Neuronal stem cell (in vitro differentiated cells): ENCODE measurements at places on chromosomes 2 and 18.

GRCh38 chr2:39772086-39772811 is 6.8 kb downstream of the THUMPD2 start:
- no peak for DNase-seq

DNA sequence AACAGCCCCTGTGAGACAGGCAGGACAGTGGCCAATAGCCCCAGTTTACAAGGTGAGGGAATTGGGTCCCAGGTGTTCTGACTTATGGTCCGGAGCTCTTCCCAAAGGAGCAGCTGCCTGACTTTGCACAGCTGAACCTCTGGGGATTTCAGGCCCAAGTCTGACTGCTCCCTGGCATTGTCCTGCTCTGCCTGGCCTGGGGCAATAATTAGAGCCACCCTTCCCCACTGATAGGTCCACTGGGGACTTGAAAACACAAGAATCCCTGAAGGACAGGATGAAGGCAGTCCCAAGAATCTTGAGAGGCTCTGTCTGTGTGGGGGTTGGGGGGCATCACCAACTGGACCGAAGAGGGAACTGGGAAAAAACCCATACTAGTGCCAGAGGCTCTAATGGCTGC is 3.7 kb upstream of the FEV start:
- DNase-seq, result no peak

DNA sequence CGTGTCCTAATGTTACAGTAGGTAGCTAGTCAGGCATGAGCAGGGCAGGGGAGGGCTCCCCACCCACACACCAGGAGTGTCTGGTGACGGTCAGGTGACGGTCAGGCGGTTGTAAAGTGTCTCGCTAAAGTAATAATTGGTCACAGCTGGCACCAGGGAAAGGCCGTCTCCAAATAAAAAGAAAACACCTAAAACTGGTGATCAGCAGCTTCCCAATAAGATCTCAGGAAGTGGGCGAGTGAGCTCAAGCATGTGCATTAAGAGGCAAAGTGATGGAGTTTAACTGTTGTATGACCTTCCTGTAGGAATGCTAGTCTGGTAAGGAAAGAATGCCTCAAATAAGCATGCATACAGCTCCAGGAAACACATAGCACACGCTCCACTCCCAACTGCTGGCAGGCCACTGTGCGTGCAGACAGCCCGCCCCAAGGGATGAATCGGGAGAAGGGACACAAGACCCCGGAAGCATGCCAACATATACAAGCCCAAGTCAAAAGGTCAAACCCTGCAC is 177.1 kb downstream of the RNF144A start:
- no peak for DNase-seq

DNA sequence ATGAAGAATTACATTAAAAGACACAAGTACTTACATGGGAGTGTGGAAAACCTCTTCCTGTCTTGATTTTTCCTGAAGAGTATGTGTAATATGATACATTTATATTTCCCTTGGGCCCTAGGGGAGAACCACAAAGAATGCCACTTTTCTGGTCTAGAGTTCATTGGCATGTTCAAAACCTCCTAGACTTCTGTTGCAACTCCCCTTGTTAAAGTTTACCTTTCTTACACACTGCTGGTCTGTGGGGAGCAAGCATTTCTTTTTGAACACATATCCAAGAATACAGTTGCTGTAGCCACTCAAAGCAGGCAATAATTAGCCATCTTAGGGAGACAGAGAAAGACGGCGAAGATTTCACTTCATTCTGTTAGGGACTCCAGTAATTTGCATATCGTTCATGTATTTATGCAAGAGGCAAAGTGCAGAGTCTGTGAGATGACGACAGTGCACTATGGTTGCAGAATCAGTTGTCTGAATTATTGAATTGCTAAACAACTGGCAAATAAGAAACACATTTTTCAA is 103.5 kb downstream of the NOL4 start:
- DNase-seq, result no peak

DNA sequence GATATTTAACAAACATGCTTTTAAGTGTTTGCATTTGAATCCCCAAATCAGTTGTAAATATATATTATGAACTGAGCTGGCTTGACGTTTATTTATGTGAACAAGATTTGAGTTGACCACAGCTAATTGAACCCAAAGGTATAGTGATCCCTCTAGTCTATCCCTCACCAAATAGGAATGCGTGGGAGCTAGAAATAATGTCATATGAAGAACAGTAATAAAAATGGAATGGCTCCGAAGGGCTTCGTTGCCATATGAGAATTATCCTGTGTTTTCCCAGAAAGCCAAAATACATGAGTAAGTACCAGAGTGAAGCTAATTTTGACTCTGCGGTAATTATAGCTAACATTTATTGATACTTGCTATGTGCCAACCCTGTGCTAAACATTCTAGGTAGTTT is 142.7 kb downstream of the ADCYAP1 start:
- no peak for DNase-seq

DNA sequence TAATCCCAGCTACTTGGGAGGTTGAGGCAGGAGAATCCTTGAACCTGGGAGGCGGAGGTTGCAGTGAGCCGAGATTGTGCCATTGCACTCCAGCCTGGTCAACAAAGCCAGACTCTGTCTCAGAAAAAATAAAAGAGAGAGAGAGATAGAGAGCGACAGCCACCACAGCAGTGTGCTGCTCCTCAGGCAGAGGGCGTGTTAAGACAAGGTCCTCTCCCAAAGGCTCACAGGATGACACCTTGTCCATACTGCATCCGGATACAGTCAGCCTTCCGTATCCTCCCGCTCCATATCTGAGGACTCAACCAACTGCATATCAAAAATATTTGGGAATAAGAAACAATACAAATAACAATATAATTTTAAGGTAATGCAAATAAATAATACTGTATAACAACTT is 20.1 kb downstream of the ARL4C start:
- DNase-seq, result no peak

DNA sequence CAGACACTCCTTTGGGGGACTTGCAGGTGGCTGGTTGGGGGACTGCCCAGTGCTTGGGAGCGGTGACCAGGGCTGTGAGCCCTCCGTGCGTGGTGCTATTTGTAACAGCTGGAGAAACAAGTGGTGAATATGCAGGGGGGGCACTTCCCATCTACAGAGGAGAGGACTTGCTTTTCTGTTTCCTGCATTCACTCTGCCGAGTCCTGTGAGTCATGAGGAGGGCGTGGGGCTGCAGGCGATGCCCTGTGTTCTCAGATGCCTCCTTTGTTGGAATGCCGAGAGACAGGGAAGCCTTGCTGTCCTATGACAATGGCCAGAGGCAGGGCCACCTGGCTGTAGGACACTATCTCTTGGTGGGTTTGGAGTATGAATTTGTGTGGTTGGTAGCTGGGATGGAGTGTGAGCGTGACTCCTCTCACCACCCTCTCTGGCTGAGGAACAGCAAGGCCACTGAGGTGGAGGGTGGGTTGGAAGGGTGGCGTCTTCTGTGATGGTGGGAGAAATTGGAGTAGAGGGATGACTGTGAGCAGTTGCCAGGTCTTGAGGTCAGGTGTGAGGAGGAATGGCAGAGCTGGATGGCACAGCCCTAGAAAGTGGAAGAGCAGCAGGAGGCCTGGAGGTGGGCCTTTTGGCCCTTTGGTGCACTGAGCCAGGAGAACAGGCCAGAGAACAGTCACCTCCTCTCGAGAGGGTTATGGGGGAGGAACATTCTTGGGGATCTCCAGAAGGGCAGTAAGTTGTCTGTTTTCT is 24.3 kb downstream of the FHOD3 start:
- no peak for DNase-seq

GRCh38 chr2:196215376-196215775 is 44.0 kb upstream of the STK17B start:
- DNase-seq, result no peak

DNA sequence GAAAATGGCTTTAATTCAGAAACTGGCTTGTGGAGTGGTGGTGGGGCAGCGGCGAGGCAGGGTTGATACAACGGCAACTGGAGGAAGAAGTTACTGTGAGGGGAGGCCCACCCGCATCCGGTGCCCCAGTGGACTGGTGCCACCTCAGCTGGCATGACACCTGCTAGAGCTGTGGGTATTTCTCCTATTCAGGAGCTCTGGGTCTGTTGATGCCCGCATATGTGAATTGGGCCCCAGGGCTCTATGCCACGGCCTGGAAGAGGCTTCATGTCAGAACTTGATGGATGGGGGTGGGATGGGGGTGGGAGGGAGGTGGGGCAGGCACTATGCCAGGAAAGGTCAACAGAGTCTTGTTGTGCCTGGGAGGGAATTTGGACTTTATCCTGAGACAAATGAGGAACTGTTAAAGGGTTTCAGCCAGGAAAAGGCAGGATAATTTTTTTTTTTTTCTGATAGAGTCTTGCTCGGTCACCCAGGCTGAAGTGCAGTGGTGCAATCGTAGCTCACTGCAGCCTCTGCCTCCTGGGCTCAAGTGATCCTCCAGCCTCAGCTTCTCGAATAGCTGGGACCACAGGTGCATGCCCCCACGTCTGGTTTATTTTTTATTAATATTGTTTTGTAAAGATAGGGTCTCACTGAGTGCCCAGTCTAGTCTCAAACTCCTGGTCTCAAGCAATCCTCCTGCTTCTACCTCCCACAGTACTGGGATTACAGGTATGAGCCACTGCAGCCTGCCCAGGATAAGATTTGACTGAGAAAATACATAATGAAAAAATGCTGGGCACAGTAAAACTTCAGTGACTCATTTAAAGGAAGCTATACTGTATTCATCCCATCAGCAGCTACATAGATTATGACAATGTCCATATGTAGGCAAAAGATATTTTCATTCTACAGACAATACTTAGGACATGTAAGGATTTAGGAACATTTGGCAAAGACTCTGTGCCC is 52.6 kb downstream of the SH2D6 start:
- DNase-seq, result no peak
